Astrocyte of the spinal cord (primary cell): ENCODE measurements at places on chromosomes 12 and 14.
A peak's percentile ranks its signal among the peaks of the same experiment; 100 is the strongest.

- no peak for DNase-seq
Measured at GRCh38 chr12:66032739-66033138, 97.8 kb downstream of the LLPH start.

DNA sequence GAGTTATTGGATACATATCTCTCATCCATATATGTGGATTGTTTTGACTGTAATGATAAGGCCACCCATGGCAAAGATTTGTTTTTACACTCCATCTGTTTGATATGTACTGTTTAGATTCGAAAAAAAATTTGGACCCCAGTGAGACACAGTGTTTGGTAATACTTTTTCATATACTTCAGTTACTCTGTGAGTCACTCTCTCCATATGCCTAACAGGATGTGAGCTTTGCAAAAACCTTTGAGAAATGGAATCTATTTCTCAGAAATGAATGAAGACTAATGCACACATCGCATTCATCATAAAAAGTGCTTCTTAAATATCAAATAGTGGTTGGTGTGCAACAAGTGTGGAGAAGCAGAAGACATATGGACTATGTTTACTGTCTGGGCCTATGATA is 781.5 kb downstream of the SLC6A15 start:
- DNase-seq = peak; percentile 60

DNA sequence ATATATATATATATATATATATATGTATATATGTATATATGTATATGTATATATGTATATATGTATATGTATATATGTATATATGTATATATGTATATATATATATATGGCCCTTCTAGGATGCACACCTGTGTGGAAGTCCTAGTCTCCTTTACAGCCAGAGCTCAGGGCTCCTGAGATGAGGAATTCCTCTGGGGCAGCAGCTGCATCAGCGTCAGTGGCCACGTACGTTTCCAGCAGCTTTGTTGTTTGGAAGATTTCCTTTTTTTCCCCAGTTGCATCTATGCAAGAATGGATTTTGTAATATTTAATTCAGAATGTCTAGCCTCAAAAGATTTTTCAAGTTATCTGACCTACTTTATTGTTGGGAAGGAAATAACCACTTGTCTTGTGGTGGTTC is 68.6 kb downstream of the TNFAIP2 start:
- no peak for DNase-seq

- no peak for DNase-seq
Measured at GRCh38 chr12:57142121-57142520, 5.3 kb downstream of the LRP1-AS start.

- no peak for DNase-seq
Measured at GRCh38 chr12:99284161-99284560, 363.4 kb upstream of the GARIN6 start.

DNA sequence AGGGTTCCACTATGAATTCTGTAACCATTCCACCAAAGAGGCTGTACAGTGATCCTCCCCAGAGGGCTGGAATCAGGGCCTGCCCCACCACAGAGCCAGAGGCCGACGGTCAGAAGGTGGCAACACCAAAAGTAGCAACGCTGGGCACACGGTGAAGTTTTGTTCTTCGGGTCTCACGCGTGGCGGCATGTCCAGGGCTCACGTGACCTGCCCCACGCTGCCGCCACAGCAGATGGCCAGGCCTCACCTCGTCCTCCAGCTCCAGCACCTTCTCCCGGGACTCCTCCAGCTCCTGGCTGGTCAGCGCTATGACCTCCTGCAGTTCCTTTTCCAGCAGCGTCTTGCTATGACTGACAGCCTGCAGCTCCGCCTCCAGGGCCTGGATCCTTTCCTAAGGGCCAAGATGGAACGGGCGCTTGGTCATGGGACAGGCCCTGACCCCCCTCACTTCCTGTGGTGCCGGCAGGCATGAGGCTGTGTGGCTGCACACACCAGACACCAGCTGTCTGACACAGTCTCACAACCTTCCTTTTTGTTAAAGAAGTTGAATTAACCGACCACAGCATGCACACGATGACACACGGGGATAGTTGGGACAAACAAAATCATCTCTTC is 22.4 kb upstream of the ANKLE2 start:
- DNase-seq = no peak

DNA sequence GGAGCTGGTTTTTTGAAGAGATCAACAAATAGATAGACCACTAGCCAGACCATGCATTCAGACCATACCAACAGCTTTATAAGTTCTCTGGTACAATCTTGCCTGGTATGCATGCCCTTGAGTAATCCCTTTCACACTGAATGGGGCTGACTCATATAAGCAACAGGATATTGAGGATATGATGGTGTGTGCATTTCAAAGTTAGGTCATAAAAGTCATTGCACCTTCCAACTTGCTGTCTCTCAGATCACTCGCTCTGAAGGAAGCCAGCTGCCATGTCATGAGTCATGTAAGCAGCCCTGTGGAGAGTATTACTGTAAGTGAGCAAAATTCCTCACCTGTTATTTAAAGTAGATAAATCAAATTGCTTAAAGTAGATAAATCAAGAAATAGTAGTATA is 45.0 kb upstream of the OR6J1 start:
- DNase-seq = peak; percentile 93

DNA sequence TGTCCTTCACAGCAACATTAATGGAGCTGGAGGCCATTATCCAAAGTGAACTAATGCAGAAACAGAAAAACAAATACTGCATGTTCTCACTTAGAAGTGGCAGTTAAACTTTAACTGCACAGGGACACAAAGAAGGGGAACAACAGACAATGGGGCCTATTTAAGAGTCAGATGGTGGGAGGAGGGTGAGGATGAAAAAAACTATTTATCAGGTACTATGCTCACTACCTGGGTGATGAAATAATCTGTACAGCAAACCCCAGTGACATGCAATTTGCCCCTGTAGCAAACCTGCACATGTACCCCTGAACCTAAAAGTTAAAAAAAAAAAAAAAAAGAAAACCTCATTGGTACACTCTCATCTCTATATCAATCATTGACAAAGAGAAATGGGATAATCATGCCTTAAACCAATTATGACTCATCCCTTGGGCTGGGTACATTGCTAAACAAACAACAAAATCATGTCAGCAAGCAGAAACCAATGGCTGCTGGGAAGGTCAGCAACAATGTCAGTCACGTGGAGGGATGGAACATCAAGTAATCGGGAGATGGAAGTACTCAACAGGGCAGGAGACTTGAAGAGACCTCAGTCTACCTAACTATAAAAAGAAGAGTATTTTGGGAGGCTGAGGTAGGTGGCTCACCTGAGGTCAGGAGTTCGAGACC is 479.2 kb downstream of the RMST start:
- DNase-seq = no peak

GRCh38 chr14:39491134-39491571 is 58.9 kb upstream of the FBXO33 start:
- DNase-seq = peak; percentile 70

DNA sequence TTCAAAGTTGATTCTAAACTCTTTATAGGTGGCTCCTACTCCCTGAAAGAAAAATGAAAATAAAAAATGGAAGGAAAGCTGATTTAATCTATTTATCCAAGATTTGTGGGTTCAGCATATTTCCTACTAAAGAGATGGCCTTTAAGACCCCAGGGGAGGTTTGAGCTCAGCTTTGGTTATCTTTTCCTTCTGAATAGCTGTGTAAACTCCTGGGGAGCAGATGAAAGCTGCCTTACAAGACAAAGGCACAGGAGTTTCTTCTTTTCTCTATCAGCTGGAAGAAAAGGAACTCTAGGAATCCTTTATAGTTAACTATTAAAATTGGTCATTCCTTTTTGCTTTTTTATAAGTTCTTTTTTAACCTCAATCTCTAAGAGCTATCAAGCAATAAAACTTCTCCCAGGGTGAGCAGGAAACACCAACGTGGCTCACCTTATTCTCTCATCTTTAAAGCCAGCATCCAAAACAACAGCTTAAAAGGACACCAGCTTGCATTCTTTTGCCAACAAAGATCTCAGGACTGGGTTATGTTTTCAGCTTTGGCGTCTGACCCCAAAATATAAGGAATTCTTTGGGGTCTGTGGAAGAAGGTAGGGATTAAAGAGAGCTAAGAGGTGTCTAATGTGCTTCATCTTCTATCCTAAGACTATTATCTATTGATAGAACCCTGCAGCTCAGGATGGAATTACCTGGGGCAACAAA is 371.7 kb upstream of the KITLG start:
- no peak for DNase-seq

DNA sequence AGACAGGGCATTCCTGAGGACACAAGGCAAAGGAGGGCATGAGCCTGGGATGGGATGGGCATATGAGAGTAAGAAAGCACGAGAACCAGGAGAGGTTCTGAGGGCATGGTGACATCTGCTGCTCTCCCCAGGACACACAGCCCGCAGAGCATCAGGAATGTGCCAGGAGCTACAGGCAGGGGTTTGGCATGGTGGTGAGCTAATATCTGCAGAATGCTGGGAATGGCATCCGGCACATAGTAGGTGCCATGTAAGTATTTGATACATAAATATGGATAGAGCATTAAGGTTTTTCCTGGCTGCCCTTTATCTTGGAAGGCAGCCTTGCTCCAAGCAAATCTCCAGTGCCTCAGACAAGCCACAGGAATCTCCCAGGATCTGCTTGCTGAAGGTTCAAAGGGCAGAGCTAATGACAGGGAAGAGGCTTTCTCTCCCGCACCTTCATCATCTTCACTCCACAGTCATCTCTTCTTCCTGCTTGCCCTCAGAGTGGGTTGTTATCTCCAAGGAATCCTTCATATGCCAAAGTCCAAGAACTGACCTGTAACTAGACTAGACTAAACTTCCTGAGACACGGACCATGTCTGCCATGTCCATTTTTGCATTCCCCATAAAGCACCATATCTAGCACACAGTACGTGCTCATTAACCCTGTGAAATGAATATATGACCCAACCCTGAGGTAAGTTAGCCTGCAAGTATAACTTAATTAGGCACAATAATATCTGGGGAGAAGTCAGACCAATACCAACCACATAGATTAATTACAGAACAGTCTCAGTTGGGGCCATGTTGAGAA is 62.0 kb upstream of the SCN8A start:
- DNase-seq = no peak

DNA sequence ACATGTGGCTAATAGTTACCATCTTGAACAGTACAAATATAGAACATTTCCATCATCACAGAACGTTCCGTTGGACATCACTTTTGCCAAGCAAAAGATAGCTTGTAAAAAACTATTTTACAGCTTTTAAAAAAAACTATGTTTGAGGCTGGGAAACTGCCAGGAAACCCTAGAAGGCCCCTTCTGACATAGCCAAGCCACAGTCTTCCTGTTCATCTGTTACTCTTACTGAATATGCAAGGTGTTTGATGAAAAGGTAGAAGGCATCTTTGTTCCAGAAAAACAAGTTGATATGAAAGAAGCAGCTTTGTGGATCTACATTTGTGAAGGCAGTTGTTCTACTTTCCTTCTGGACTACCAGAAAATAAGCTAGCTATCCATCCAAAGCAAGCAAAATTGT is 23.6 kb upstream of the WNK1 start:
- no peak for DNase-seq

GRCh38 chr12:121451961-121452339 is 52.0 kb downstream of the RNF34 start:
- no peak for DNase-seq

DNA sequence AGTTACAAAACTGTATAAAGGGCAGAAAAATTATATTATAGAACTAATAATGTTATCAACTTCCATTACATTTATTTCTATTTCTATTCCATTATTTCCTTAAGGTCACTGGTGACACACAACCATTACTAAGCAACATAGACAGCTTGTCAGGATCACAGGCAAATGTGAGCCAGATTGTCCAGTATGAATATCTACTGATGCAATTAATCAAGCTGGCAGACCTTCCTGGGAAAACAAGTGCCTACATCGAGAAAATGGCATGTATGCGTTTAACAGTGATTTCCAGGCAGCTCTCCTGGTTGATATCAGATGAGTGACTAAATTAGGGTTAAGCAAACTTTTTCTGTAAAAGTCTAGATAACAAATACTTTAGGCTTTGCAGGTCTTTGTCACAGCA is 36.9 kb upstream of the TSPAN8 start:
- no peak for DNase-seq

- no peak for DNase-seq
Measured at GRCh38 chr12:46205294-46205693, 63.5 kb downstream of the SLC38A1 start.

GRCh38 chr12:109999649-109999971 is 380 bp downstream of the ANKRD13A start:
- DNase-seq = no peak

GRCh38 chr14:77752799-77753516 is 8.0 kb downstream of the SNW1 start:
- no peak for DNase-seq

DNA sequence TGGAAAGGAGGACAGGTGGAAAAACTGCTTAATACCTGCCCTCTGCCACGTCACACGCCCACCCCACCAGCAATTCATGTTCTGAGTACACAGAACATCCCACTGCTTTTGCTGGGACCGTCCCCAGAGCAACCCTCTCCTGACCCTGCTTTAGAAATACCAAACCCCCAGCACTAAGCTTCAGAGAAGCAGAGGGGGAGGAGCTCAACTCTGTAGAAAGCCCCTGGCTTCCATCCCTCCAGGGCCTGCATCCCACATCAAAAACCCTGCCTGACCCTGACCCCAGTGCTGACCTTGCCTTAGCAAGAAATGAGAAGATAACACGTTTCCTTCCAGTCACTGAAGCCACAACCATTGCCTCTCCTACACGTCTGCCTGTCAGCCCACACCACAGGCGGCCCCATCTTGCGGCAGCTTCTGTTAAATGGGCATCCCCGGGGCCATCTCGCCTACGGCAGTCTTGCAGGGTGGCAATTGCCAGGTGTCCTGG is 19.7 kb downstream of the VDR start:
- no peak for DNase-seq

DNA sequence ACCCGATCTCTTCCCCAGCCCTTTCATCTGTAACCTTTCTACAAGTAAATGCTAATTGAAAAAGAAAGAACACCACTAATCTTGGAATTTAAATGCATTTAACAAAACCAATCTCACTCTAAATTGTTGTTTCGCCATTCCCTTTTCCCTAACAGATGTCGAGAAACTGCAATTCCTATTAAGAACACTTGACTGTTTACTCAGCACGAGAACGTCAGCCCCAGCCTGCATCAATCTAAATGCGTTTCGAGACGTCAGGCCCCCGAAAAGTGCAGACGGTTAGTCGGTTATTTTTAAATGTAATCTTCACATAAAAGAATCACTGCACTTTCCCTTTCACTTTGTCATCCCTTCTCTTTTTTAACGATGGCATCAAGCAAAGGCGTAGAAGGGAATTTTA is 837.6 kb downstream of the VRK1 start:
- DNase-seq = no peak

GRCh38 chr12:41652981-41653380 is 464.9 kb downstream of the PDZRN4 start:
- DNase-seq = no peak

DNA sequence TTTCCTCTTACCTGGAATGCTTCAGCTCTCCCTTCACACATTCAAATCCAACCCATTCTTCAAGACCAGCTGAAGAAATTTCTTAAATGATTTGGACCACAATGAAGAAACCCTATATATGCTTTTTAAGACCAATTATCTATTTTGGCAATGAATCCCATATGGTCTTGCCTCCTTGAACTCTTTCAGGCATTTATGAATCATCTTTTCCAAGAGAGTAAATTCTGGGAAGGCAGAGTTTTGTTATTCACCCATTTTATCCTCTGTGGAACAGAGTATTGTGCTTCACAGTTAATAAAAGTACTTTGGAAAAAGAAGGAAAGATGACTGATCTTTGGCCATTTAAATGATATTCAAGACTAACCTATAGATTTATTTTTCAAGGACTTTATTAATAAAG is 14.0 kb downstream of the GIT2 start:
- DNase-seq = peak; percentile 62

- DNase-seq = no peak
Measured at GRCh38 chr12:6478416-6478815, 7.9 kb upstream of the VAMP1 start.

GRCh38 chr14:95520346-95520745 is 3.9 kb upstream of the SYNE3 start:
- DNase-seq = no peak
